ENCODE measurements at places on chromosomes 12 and 14. TPM values are rescaled to one million over a fixed set of nuclear protein-coding genes. Genes with fewer than 3 reads are reported as not detected.

- no peak for DNase-seq
Measured at GRCh38 chr14:102620413-102620812, 28.0 kb downstream of the RCOR1 start.

GRCh38 chr12:21527451-21528180 lies 1.5 kb downstream of the SPX start:
- DNase-seq: peak; percentile 42

The CLEC4A gene
- 1.9 TPM for total RNA-seq

The KCNMB4 gene
- 1.5 TPM for total RNA-seq

DNA sequence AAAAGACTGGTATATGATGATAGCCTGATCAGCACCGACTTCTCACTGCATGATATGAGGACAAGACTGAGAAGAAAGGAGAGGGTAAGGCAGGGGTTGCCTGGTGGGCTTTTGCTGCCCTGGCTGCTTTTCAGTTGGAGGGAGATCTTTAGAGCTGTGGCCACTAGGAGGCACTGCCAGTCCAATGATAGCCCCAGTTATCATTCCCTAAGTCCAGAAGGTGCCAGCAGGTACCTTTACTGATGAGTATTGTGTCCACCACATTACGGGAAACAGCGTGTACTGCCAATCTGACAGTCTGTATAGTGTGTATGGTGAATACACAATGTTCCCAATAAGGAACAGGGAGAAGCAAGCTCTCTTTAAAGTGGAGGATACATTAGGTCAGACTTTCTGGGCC lies 55.8 kb upstream of the CCDC175 start:
- DNase-seq: no peak

GRCh38 chr14:87186737-87187136 lies 806.2 kb downstream of the GALC start:
- no peak for DNase-seq

GRCh38 chr12:71223139-71223538 lies 65.3 kb upstream of the TSPAN8 start:
- no peak for DNase-seq

- no peak for DNase-seq
Measured at GRCh38 chr12:26441434-26441833, 246.1 kb downstream of the SSPN start.

Data from T-cell (primary cell).